ENCODE measurements at places on chromosomes 3 and 15. TPM values are rescaled to one million over a fixed set of nuclear protein-coding genes. Genes with fewer than 3 reads are reported as not detected.

The ADAMTS9 gene
- total RNA-seq: 0.05 TPM

The B2M gene
- total RNA-seq: 914 TPM

The GREM1 gene
- 0.41 TPM for total RNA-seq

The ANXA2 gene
- total RNA-seq: 1,903 TPM

The MME gene
- 1.6 TPM for total RNA-seq

The HRH1 gene
- 4.6 TPM for total RNA-seq

The STRA6 gene
- 1.1 TPM for total RNA-seq

The CCDC54 gene
- not detected for total RNA-seq

The COL6A5 gene
- not detected for total RNA-seq

Data from Panc1 (cell line).